Smooth muscle cell of bladder (primary cell): ENCODE measurements at places on chromosomes 7 and 10. TPM values are rescaled to one million over a fixed set of nuclear protein-coding genes. Genes with fewer than 3 reads are reported as not detected.

Gene UTF1
- total RNA-seq: not detected in 2 replicates

Gene BMPR1A
- 48.9 and 63.4 TPM in 2 replicates for total RNA-seq

Gene CHRM2
- 44.5 and 46.1 TPM in 2 replicates for total RNA-seq

Gene KIAA1549
- total RNA-seq: 1.4 and 1.5 TPM in 2 replicates

Gene PNLIP
- not detected in 2 replicates for total RNA-seq

Gene CLRN3
- total RNA-seq: not detected in 2 replicates

Gene VENTX
- total RNA-seq: not detected in 2 replicates

Gene CYP51A1
- 349 and 414 TPM in 2 replicates for total RNA-seq

Gene CRYGN
- 0.14 and 0.74 TPM in 2 replicates for total RNA-seq

Gene ESYT2
- total RNA-seq: 94.4 and 115 TPM in 2 replicates

Gene ZNF248
- 6.8 and 10.5 TPM in 2 replicates for total RNA-seq
